ENCODE measurements at places on chromosomes 4 and X.

GRCh38 chr4:183124228-183124627 is 25.2 kb downstream of the WWC2 start:
- DNase-seq = no peak

- DNase-seq = peak; percentile 10
Observed at GRCh38 chr4:180827232-180828009, 1415.8 kb upstream of the TENM3 start.

- no peak for DNase-seq
Observed at GRCh38 chr4:173243321-173243720, 74.7 kb downstream of the GALNT7 start.

DNA sequence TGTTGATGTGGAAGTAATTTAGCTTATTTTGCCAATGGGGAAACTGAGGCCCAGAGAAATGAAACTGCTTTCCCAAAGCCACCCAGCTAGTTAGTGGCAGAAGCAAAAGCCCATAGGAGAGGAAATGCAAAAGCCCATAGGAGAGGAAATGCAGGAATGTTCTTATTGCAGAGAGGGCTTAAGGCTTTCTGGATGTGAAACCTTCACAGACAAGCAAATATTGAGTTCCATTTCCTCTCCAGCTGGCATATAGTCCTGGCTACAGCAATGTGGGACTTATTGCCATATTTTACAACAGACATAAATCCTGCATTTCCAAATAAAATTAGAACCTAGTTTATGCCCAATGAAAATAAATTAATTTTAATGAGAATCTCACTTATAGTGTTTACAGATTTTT is 69.7 kb downstream of the TMEM154 start:
- no peak for DNase-seq

GRCh38 chrX:72027914-72028307 is 103.8 kb downstream of the RTL5 start:
- DNase-seq = no peak

GRCh38 chr4:172099376-172099775 is 286.2 kb downstream of the GALNTL6 start:
- no peak for DNase-seq

DNA sequence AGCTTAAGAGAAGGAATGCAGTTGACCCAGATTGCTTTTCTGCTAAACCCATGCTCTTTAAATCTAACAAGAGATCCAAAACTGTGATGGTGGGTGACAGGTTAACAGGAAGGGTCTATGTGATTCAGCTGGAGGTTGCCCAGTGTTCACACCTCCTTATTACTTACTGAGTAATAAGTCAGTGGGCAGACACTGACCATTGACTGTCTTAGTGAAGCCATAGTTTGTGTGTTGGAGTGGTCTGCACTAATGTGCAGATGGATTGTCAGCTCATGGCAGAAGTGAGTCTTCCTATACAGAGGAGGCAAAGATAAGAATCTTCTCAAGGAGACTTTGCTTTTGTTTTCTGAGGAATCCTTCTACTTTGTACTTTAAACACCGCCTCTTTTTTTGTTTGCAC is 15.2 kb upstream of the RUFY3 start:
- DNase-seq = no peak

- no peak for DNase-seq
Observed at GRCh38 chr4:99848591-99849001, 32.0 kb downstream of the DAPP1 start.

DNA sequence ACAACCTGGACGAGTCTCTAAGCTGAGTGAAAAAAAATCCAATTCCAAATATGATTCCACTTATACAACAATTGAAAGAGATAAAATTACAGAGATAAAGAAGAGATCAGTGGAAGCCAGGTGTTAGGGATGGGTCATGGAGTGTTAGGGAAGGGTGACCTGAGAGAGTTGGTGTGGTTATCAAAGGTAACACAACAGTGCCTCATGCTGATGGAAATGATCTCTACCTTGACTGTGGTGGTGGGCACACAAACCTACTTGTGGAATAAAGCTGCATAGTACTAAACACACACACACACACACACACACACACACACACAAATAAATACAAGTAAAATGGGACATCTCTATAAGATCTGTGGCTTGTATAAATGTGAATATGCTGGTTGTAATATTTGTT is 26.0 kb downstream of the BEND2 start:
- no peak for DNase-seq

GRCh38 chr4:110002326-110002725 is 89.6 kb downstream of the EGF start:
- DNase-seq = no peak

DNA sequence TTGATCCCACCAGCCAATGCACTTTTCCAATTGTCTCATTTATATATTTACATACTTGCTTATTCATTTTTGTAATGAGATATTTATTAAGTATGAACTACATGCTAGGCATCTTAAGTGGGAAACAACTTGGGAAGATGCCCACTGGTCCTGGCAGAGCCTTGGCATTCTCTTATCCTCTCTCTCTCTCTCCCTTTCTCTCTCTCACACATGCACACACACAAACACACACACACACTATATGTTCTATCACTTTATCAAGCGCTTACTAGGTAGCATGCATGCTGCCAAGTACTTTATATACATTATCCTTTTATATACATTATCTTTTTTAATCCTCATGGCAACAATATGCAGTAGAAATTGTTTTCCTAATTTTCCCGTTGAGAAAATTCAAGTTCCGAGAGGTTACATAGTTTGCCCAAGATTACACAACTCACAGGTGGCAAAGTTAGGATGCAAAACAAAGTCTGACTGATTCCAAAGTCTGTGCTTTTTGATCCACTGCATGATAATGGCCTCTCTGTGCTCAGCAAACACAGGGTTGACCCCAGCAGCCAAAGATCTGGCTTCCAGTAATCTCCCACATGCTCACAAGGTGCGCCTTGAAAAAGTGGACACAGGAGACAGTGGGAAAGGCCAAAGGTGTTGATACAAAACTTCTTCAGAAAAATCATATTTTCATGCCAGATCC is 173.1 kb upstream of the KLF3 start:
- DNase-seq = no peak

Measured in frontal cortex (tissue), 4 donors.